ENCODE measurements at places on chromosomes 13 and 19.

DNA sequence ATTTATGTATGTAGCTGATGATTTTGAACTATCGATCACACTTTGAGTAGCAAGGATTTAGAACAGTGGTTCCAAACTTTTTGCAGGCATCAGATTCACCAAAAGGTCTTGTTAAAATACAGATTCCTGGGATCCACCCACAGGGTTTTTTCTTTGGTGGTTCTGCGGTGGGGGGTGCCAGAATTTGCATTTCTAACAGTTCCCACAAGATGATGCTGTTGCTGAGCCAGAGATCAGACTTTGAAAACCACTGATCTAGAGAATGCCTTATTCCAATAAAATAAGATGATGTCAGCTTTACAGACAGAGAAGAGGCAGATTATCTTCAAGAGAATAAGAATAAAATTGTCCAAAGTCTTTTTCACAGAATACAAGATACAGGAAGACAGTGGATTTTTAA, 80.9 kb upstream of the SHISA2 start:
- DNase-seq: peak; percentile 5

DNA sequence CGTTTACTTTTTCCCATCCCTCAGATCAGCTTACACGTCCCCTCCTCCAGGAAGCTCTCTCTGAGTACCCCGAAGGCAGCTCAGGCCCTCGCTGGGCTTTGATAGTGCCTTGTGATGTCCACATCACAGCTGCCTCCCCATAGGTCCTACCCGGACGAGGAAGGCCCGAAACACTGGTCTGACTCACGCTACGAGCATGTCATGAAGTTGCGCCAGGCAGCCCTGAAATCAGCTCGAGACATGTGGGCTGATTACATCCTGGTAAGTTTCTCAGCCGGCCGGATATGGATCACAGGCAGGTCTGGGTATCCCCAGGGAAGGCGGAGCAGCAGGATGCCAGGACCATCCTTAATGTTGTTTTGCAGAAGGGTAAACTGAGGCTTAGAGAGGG, 4.8 kb downstream of the COLGALT1 start:
- peak; percentile 79 for DNase-seq

GRCh38 chr13:95893861-95894260, 159.3 kb downstream of the UGGT2 start:
- DNase-seq: no peak

- no peak for DNase-seq
Measured at GRCh38 chr19:51507640-51508058, 6.0 kb upstream of the SIGLEC12 start.

- DNase-seq: no peak
Measured at GRCh38 chr19:6413291-6413690, 11.3 kb downstream of the KHSRP start.

- peak; percentile 41 for DNase-seq
Measured at GRCh38 chr19:40217934-40218890, at the start of gene TTC9B. TSS of gene TTC9B (minus strand) at chr19:40218384. CDS start at chr19:40218381, 3 bp downstream.

DNA sequence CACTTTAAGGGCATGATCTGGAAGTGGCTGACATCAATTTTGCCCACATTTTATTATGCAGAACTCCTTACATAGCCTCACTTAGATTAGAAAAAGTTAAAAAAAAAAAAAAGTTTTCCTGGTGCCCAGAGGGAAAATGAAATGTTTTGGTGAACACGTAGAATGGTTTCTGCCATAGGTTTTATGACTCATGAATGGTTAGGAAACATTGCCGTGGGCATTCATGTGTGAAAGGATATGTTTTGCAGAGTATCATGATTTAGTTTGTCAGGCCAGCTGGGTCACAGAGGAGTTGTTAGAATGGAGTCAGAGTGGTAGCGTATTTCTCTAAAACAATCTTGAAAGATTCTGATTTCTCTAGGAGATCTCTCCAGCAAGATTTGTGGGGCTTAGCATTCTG, 133.8 kb downstream of the MRPL57 start:
- DNase-seq: peak; percentile 50

- DNase-seq: peak; percentile 98
Measured at GRCh38 chr13:110347535-110348308, 40.6 kb downstream of the COL4A2 start.

DNA sequence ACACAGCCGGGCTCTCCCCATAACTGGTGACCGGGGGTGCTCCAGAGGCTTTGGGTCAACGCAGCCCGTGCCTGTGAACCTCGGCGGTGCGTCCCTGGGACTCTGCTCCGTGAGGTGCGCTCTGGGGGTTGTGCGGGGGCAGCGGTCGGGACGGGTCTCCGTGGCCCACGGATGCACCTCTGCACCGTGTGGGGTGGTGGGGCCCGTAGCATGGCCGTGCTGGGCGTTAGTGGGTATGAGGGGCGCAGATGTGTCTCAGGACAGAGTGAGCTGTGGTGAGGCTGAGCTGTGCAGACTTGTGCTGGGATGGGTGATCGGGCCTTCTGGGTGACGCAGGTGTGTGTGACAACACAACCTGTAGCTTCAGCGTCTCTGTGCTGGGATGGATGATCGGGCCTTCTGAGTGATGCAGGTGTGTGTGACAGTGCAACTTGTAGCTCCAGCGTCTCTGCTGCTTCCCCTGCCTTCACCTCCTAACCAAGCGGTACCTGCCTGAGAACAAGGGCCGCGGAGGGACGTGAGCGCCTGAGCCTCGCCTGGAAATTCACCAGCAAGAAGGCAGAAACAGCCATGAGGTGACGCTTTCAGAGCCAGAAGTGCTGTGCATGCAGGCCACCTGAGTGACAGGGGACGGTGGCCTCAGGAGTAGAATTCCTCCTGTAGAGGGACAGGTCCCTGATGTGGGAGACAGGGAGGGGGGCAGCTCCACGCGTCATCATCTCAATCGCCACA, 599 bp downstream of the ZNF331 start:
- DNase-seq: no peak

Measured in EH (cell line).